ENCODE measurements at places on chromosomes 11 and 22.

GRCh38 chr22:47566491-47566890 lies 804.0 kb downstream of the TBC1D22A start:
- no peak for DNase-seq

DNA sequence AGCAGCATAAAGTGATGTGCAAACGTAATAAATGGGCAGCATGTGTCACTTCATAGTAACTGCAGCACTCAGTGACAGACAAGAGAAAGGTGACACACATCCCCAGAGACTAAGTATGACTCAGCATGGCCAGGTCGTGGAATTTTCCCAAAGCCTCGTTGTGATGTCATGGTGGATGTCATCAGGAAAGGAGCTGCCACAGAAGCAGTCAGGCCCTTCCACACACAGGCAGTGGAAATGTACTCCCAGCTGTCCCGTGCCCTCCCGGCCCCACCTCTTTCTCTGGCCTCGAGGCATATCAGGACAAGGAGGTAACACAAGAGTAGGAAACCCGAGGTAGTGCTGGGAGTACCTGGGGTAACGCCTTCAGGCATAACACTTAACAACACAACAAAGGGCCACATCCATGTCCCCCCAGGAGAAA lies 8.1 kb downstream of the PC start:
- DNase-seq: peak; percentile 94

GRCh38 chr11:72446929-72447769 lies 12.8 kb upstream of the CLPB start:
- peak; percentile 67 for DNase-seq

DNA sequence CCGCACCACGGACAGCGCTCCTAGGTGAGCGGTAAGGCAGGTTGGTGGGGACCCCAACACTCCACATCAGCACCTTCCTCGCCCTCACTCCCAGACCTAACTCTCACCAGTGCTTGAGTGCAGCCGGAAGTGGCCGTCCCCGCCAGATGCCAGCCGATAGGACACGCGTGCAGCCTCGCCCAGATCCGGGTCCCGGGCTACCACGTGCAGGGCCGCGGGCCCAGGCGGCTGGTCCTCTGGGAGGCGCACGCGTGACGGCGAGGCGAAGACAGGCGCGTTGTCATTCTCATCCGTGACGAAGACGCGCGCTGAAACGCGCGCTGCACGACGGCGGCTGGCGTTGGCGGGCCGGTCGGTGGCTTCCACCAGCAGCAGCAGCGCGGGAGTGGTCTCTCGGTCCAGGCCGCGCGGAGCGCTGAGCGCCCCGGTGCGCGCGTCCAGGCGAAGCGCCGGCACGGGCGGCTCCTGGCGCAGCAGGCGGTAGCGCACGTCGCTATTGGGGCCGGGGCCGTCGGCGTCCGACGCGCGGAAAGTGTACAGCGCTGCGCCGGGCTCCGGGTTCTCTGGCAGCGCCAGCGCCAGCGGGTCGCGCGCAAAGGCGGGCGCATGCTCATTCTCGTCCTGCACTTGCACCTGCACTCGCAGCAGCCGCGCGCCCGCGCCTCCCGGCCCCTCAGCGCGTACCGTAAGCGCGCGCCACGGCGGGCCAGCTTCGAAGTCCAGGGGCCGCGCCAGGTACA lies 10.8 kb upstream of the TPP1 start:
- DNase-seq: no peak

DNA sequence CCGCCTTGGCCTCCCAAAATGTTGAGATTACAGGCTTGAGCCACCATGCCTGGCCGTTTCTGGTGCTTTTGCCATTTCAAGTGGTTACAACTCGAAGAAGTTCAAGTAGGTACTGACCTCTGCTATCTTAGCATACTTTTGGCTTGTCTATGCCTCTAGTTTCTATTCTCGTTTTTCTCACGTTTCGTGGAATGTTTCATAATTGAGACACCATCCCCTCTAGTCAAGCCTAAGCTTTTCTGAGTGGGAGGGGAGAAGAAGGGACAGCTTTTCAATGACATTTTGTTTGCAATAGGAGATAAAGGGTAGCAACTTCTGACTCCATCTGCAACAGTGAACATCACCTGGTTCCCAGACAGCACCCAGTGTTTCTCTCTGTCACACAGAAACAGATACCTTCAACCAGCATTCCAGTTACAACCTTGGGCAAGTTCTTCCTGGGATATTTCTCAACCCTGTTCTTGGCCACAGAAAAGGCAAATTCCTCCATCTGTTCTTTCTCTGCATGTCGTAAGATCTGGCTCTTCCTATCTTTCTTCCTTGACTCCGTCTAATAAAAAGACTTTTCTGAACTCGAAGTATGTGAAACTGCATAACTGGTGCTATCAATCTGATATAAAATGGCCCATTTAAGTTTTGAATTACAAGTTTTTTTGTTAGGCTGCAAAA lies 25.5 kb downstream of the DDI1 start:
- no peak for DNase-seq

DNA sequence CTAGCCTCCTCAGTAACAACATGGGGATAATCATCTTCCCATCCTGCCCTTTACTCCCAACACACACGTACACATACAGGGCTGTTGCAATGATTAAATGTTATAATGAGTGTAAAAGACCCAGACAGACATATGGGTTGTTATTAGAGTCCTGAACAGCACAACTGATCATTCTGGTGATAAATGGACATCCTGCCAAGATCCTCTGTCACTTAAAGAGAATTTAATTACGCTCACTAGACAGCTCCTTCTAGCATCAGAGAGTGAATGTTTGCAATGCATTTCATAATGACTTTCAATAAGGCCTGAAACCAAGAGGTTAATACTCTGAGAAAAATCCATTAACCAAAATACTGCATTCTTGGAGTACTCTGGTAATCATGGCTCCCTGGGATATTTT lies 115.8 kb downstream of the KCNC1 start:
- no peak for DNase-seq

DNA sequence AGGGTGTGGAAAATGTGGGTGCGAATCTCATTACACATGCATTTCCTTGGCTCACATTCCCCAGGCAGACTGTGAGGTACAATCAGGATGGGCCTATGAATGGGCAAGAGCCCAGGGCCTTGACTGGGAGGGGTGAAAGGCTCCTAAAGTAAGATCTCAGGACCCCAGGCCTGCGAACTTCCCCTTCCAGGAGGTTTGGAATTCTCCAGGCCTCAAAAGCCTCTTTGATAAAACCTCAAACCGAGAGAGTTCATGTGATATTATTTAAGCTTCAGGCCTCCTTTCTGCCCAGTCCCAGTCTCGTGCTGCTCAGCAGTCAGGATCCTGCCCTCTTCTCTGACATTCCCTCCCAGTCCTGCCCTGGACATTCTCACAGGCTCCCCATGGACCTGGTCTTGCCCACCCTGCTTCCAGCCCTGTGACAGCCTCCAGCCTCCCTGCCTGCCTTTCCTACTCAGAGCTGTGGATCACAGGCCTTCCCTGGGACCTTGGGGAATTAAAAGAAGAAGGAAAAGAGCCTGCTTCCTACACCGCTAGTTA lies 37.3 kb upstream of the TEAD1 start:
- DNase-seq: no peak

DNA sequence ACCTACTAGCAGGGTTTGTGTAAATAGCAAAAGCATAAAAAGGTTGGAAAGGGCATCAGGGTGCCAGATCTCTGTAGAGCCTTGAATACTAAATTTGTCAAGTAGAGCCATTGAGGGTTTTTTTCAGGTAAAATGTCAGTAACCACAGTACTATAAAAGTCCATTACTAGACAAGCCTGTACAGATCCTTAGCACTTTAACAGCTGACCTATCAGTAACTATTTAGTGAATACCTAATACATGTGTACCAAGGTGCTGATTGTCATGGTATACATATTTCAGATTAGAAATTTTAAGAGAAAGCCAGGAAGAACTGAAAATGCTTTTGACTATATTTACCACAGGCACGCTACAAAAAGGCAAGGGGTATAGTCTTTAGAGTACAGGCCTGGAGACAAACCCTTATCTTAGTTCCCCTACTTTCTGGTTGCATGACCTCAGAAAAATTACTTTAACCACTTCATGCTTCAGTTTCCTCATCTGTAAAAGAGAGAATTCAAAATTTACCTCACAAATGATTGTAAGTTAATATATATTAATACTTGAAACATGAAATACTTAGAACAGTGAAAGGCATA lies 57.9 kb downstream of the RAB38 start:
- no peak for DNase-seq

- peak; percentile 79 for DNase-seq
Observed at GRCh38 chr11:62909107-62909894, 11.9 kb downstream of the CHRM1 start.

GRCh38 chr11:132579136-132579535 lies 953.2 kb downstream of the OPCML start:
- no peak for DNase-seq

DNA sequence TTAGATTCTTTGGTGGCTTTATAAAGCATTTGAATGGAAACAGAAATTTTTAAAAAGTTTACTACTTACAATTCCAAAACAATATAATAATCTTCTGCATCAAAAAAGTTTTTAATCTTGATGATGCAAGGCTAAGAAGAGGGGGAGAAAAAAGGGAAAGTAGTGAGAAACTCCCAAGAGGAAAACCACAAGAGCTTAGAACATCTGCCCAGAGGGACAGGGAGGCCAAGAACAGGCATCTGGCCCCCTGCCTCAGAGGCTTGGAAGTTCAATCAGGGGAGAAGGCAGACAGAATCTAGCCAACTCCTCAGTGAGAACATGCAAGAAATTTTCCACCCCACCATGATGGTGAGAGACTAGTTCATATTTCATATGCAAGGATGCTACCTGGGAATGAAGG lies 23.8 kb upstream of the TTC28 start:
- no peak for DNase-seq

GRCh38 chr11:112871909-112872500 lies 89.2 kb upstream of the NCAM1 start:
- no peak for DNase-seq

All from H4 (cell line).